Upper lobe of right lung (tissue), 1 donor: ENCODE measurements at places on chromosomes 1 and 21. TPM values are rescaled to one million over a fixed set of nuclear protein-coding genes. Genes with fewer than 3 reads are reported as not detected.

DNA sequence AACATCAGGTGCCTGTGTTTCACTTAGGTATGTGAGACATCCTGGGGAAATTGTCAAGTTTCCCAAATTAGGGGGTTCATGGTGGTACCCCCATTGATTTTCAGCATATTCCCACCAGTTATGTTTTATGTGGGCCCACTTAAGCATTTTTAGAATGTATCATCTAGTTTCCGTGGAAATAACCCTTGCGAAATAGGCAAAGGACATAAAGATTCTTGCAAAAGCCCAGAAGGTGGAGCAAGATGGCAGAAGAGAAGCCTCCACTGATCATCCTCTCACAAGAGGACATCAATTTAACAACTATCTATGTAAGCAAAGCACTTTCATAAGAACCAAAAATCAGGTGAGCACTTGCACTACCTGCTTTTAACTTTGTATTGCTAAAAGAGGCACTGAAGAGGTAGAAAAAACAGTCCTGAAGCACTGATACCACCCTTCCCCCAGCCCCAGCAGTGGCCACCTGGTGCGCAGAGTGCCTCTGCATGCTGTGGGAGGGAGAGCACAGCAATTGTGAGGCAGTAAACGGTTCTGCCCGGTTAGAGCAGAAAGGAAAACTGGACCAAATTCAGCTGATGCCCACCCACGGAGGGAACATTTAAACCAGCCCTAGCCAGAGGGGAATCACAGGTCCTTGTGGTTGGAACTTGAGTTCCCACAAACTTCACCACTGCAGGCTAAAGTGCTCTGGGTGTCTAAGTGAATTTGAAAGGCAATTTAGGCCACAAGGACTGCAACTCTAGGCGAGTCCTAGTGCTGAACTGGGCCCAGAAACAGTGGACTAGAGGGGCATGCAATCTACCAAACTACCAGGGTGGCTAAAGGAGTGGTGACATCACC is 23.2 kb downstream of the MCOLN2 start:
- H3K4me3 ChIP-seq = no peak overlapping the region
- no peak for DNase-seq
- H3K27me3 ChIP-seq = no peaks in the 10 kb centered on the region
- no peaks in the 10 kb centered on the region for H3K36me3 ChIP-seq

DNA sequence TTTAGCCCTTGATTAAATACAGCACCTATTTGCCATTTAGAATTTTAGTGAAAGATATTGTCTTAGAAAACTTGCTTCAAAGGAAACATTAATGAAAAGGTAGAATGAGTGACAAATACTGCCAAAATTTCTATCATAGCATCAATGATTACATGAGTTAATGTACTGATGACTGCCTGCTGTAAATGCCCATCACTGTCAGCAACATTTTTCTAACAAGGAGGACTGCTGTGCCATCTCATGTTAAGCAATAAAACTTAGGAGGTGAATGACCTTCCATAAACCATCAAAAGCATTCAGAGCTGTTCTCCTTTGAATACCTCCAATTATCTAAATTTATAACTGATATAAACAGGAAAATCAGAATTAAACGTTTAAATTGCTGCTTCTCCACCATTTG is 54.3 kb downstream of the GRIK1 start:
- H3K4me1 ChIP-seq = no peaks in the 10 kb centered on the region
- DNase-seq = no peak
- H3K4me3 ChIP-seq = no peak overlapping the region
- no peaks in the 10 kb centered on the region for H3K36me3 ChIP-seq
- H3K27ac ChIP-seq = no peak overlapping the region

- no peaks in the 10 kb centered on the region for H3K27me3 ChIP-seq
- H3K4me3 ChIP-seq = no peak overlapping the region
- H3K27ac ChIP-seq = no peak overlapping the region
- H3K36me3 ChIP-seq = no peaks in the 10 kb centered on the region
These were observed 44.9 kb downstream of the HHAT start for GRCh38 chr1:210373628-210373877.

- peaks cover 27% of the 10 kb centered on the region for H3K27me3 ChIP-seq
- no peaks in the 10 kb centered on the region for H3K36me3 ChIP-seq
- H3K4me3 ChIP-seq = no peak overlapping the region
- no peak overlapping the region for H3K27ac ChIP-seq
- DNase-seq = no peak
These were observed 3.0 kb downstream of the TIAM1 start for GRCh38 chr21:31340942-31341487.

GRCh38 chr1:169644297-169644696 is 14.4 kb upstream of the SELP start:
- no peaks in the 10 kb centered on the region for H3K27me3 ChIP-seq
- H3K27ac ChIP-seq = no peak overlapping the region
- no peaks in the 10 kb centered on the region for H3K4me1 ChIP-seq
- no peaks in the 10 kb centered on the region for H3K36me3 ChIP-seq

DNA sequence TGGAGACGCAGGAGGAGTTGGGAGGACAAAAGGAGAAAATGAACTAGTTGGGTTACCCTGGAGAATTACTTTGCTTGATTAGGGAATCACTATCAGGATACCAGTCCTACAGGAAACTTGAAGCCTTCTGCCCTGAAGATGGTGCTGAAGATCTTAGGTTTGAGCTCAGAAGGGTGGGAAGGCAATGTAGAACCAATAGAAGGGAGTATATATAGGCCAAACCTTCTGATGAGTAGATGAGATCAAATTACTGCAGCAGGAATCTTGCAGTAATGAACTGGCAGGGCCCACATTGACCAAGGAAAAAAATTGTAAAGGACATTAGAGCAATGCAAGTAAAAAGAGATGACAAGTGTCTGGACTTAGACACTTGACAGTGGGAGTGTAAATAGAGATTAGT is 116.3 kb upstream of the CACYBP start:
- H3K4me3 ChIP-seq = no peak overlapping the region
- no peaks in the 10 kb centered on the region for H3K36me3 ChIP-seq
- H3K27me3 ChIP-seq = no peaks in the 10 kb centered on the region
- H3K4me1 ChIP-seq = peaks cover 14% of the 10 kb centered on the region
- H3K27ac ChIP-seq = no peak overlapping the region

DNA sequence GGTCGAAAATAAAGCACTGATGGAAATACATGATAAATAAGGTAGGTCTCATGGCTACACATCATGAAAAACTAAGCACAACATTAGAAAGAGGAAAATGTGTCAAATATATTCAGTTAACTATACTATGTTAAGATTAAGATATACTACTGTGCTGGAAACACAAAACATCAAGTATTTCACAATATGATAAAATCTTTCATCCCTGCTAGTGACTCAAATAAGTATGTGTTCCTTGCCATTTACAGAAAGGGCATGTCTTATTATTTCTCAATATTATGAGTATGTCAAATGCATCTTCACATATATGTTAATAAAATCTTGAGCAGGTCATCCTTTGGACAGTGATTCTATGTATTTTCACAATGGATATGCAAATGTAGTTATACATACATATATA is 1260.1 kb upstream of the ADGRL2 start:
- no peak for DNase-seq
- H3K27me3 ChIP-seq = no peaks in the 10 kb centered on the region
- no peaks in the 10 kb centered on the region for H3K36me3 ChIP-seq
- H3K27ac ChIP-seq = no peak overlapping the region
- H3K4me1 ChIP-seq = no peaks in the 10 kb centered on the region
- H3K4me3 ChIP-seq = no peak overlapping the region

DNA sequence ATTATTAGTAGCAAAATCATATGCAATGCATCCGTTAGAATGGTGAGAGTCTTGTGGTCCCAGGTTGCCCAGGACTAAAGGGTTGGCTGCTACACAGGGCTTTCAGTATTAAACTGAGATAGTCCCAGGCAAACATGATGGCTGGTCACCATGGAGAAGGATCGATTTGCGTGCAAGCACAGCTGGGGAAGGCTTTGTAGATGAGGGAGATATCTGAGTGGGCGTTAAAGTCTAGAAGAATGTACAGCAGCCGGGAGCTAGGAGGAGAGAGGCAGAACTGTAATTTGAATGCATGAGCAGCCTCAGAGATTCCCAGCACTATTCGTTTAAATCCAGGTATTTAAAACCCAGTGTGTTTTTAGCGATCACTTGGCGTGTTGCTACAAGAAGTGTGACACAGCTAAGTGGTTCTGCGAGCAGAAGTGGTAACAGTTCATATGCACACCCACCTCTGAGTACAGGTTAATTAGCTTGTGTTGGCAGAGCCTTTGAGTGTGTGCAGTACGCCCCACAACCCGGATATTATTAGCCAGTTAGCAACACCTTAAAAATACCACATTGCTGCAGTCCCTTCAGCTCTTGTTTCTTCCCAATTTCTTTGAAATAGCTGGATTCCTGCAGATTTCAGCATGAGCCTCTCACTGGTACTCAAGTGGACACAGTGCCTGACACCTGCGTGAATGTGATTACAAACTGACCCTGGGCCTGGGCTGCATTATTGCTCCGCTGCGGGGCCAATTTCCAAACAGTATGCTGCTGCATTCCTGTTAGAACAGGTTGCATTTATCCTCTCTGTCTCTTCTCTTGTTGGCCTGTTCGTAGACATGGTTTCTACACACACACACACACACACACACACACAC is 67.2 kb upstream of the SCAF4 start:
- no peaks in the 10 kb centered on the region for H3K27me3 ChIP-seq
- H3K4me1 ChIP-seq = no peaks in the 10 kb centered on the region
- H3K36me3 ChIP-seq = no peaks in the 10 kb centered on the region
- no peak overlapping the region for H3K27ac ChIP-seq
- DNase-seq = no peak
- H3K4me3 ChIP-seq = no peak overlapping the region

GRCh38 chr1:245589906-245590305 is 435.1 kb downstream of the KIF26B start:
- H3K27ac ChIP-seq = no peak overlapping the region

GRCh38 chr1:90768826-90769225 is 51.7 kb upstream of the BARHL2 start:
- no peak for DNase-seq
- no peak overlapping the region for H3K4me3 ChIP-seq
- no peaks in the 10 kb centered on the region for H3K4me1 ChIP-seq
- H3K36me3 ChIP-seq = no peaks in the 10 kb centered on the region
- no peak overlapping the region for H3K27ac ChIP-seq
- H3K27me3 ChIP-seq = peaks cover 6% of the 10 kb centered on the region

GRCh38 chr21:33229784-33230544 is at the start of gene IFNAR2:
Gene IFNAR2, plus strand, starts transcription at chr21:33229938. Its CDS starts 11,985 bp downstream, at chr21:33241923.
- peak; percentile 90 for DNase-seq
- H3K4me1 ChIP-seq = peaks cover 24% of the 10 kb centered on the region
- no peaks in the 10 kb centered on the region for H3K27me3 ChIP-seq
- H3K27ac ChIP-seq = peak within 1 kb of the TSS; percentile 99

Gene PRAMEF17
- not detected for total RNA-seq

Gene PEX10
- total RNA-seq = 14.6 TPM

Gene RBM11
- total RNA-seq = 1.7 TPM

Gene MAP3K6
- total RNA-seq = 144 TPM

Gene GDAP2
- total RNA-seq = 32.4 TPM
